AG08396 (cell line): ENCODE measurements at places on chromosomes 6 and 20.

- peak; percentile 71 for DNase-seq
Measured at GRCh38 chr6:81865712-81866111, 113.2 kb upstream of the TENT5A start.

GRCh38 chr6:1995636-1996035, 249.8 kb downstream of the GMDS start:
- DNase-seq: no peak

DNA sequence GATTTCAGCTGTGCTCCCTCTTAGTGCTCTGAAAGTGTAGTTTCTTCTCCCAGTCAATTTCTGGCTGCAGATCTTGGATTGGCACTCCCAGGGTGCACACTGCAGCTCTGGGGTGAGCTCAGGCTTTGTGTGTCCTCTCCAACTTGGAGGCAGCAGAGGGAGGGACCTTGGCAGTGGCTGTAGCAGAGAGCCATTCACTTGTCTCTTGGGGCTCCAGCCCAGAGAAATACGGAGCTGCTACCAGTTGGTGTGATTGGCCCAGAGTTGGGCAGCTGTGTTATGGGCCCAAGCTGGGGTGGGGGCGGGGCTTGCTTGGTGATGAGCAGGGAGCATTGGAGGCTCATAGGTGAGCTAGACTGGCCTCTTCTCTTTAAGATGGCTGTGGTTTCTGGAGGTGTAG, 65.9 kb downstream of the KLHL32 start:
- no peak for DNase-seq

DNA sequence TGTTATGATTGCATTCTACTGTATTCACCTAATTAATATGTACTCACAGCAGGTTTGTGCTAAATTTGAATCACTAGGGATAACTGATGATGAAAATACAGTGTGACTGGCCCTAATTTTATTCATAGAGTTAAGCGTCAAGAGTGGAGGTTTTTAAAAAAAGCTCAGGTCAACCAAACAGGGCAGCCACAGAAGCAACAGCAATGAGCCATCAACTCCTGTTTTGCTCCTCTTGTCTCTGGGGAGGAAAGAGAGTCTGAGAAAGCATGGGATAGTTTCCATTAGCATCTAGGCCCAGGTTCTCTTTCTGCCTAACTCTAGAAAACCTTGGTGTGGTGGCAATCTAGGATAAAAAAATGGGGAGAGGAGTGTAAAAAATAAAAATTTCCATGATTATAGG, 122.1 kb downstream of the OGFRL1 start:
- no peak for DNase-seq

GRCh38 chr6:14727494-14728395, 518.1 kb upstream of the JARID2 start:
- no peak for DNase-seq
